G401 (cell line): ENCODE measurements at places on chromosomes 3 and 15. TPM values are rescaled to one million over a fixed set of nuclear protein-coding genes. Genes with fewer than 3 reads are reported as not detected.

The BCHE gene
- total RNA-seq: not detected in 2 replicates

The PPARG gene
- total RNA-seq: not detected in 2 replicates

The ACAP2 gene
- 55.3 and 65.8 TPM in 2 replicates for total RNA-seq

The INSYN1 gene
- 22.2 and 28.4 TPM in 2 replicates for total RNA-seq

The C3orf22 gene
- not detected in 2 replicates for total RNA-seq

The TSEN2 gene
- 21.4 and 32.0 TPM in 2 replicates for total RNA-seq

The TGM5 gene
- total RNA-seq: not detected in 2 replicates

The IQCF5 gene
- not detected in 2 replicates for total RNA-seq

The PPP2R3A gene
- 0.88 and 3.6 TPM in 2 replicates for total RNA-seq

The RARB gene
- total RNA-seq: not detected in 2 replicates

The CPNE9 gene
- total RNA-seq: 0.80 and 3.9 TPM in 2 replicates

The RETNLB gene
- not detected in 2 replicates for total RNA-seq

The TTLL13 gene
- not detected in 2 replicates for total RNA-seq

The TMEM40 gene
- total RNA-seq: not detected in 2 replicates

The EFCAB12 gene
- total RNA-seq: not detected in 2 replicates

The IL12A gene
- 0.49 and 1.4 TPM in 2 replicates for total RNA-seq

The IL17RB gene
- 0.12 and 0.54 TPM in 2 replicates for total RNA-seq
